ENCODE measurements at places on chromosomes 11 and 22.
A peak's percentile ranks its signal among the peaks of the same experiment; 100 is the strongest.

DNA sequence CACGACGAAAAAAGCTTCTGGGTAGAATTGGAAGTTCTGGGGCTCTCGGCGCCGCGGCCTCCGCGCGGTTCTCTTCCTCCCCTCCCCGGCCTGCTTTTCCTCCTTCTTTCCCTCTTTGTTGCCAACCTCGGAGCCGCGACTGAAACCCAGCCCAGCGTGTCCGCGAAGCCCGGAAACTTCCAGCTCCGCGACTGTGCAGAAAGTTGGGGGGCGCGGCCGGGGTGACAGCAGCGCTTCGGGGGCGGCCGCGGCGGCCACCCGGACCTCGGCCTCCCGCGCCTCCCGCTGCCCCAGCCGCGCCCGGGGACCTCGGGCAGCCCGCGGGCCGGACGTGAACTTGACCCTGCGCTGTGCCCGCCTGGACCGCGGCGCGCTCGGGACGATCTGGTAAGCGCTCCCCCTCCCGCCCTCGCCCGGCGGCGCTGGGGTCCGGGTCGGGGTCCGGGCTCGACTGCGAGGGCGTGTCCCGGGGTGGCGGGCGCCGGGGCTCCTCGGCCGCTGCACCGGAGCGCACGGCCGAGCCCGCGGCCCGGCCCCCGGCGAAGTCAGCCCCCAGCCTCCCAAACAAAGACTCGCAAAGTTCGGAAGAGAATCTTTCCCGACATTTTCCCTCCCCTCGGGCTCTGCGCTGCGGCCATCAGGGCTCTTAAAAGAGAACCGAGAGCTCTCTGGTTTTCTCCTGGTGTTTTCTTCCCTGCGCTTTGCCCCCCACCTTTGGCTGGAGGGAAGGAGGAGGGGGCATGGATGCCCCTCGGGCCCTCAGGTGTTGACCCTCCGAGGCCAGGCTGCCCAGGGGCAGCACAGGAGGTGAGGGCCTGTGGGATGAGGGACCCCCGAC lies 67.9 kb upstream of the WNT7B start:
- H3K27ac ChIP-seq, result peak overlapping the region; percentile 85
- peak overlapping the region; percentile 75 for H3K4me3 ChIP-seq
- peak; percentile 72 for DNase-seq
- H3K4me1 ChIP-seq, result peaks cover 27% of the 10 kb centered on the region
- H3K36me3 ChIP-seq, result no peaks in the 10 kb centered on the region

- H3K4me1 ChIP-seq, result peaks cover 19% of the 10 kb centered on the region
- no peak overlapping the region for H3K27ac ChIP-seq
- H3K27me3 ChIP-seq, result peaks cover 3% of the 10 kb centered on the region
- H3K36me3 ChIP-seq, result no peaks in the 10 kb centered on the region
- H3K4me3 ChIP-seq, result no peak overlapping the region
Observed at GRCh38 chr11:69956669-69957190, 121.4 kb upstream of the ANO1 start.

- peak overlapping the region; percentile 83 for H3K27ac ChIP-seq
- DNase-seq, result no peak
- peaks cover 50% of the 10 kb centered on the region for H3K4me1 ChIP-seq
Observed at GRCh38 chr11:3147257-3147619, 17.9 kb downstream of the OSBPL5 start.

DNA sequence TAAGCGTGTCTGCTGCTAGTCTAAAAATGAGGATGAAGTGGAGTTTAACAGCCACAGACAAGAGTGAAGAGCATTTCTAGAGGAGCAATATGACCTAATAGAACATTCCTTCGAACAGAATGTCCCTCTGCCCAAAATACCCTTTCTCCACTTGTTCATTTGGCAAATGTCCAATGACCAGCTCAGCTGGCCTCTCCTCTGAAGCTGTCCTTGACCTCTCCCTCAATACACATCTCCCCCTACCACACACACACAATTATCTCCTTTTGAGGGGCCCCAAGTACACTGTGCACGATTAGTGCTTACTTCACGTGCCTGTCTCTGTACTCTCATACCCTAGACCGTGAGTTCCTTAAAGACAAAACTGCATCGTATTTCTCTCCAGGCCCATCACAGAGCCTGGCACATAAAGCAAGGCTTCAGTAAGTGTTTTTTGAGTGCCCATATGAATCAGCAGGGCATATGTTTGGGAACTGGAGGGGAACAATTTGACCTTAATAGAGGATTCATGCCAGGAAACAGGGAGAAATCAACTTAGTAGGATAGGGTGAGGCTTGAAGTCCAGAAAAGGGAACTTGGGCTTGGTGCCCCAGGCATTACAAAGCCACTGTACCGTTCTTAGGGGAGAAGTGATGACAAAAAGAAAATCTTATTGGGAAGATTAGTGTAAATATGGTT lies 18.1 kb upstream of the NCAM1 start:
- H3K4me1 ChIP-seq, result no peaks in the 10 kb centered on the region
- no peak overlapping the region for H3K27ac ChIP-seq
- DNase-seq, result no peak
- peaks cover 23% of the 10 kb centered on the region for H3K27me3 ChIP-seq
- H3K4me3 ChIP-seq, result no peak overlapping the region

GRCh38 chr11:107275632-107276031 lies 182.0 kb downstream of the CWF19L2 start:
- H3K27me3 ChIP-seq, result peaks cover 3% of the 10 kb centered on the region
- DNase-seq, result no peak
- no peak overlapping the region for H3K4me3 ChIP-seq
- H3K27ac ChIP-seq, result peak overlapping the region; percentile 58

Data from chondrocyte (in vitro differentiated cells).